Keratinocyte (primary cell): ENCODE measurements at places on chromosomes 16 and 17. TPM values are rescaled to one million over a fixed set of nuclear protein-coding genes. Genes with fewer than 3 reads are reported as not detected.

DNA sequence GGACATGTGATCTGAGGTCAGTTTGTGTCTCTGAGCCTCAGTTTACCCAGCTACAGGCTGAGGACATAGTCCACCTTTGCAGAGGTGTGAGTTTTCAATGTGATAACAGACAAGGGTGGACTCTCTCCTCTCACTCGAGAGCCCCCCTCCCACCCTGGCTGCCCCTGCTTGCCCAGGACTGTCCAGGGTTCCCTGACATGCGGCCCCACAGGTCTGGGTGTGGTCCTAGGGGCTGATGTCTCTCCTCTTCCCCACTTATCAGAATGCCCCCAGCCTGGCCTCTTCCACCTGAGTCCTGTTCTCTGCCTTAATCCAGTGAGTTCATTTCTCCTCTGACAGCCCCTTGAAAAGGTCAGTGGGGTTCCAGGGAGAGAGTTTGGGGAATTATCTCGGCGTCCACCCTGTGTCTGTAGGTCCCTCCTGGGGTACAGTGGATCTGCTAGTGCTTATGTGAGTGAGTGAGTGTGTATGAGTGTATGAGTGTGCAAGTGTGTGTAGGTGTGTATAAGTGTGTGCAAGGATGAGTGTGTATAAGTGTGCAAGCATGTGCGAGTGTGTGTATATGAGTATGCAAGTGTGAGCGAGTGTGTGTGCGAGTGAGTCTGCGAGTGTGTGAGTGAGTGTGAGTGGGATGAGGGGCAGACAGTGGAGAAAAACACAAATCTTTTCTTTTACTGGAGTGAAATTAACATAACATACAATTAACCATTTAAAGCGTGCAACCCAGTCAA lies 175.0 kb downstream of the IRF8 start:
- H3K27me3 ChIP-seq: no peaks in the 10 kb centered on the region
- DNase-seq: no peak
- H3K4me1 ChIP-seq: no peaks in the 10 kb centered on the region
- no peaks in the 10 kb centered on the region for H3K36me3 ChIP-seq
- H3K4me3 ChIP-seq: no peak overlapping the region
- H3K27ac ChIP-seq: no peak overlapping the region

- H3K4me3 ChIP-seq: no peak overlapping the region
- H3K36me3 ChIP-seq: no peaks in the 10 kb centered on the region
- no peaks in the 10 kb centered on the region for H3K27me3 ChIP-seq
- no peak overlapping the region for H3K27ac ChIP-seq
- H3K4me1 ChIP-seq: no peaks in the 10 kb centered on the region
Observed at GRCh38 chr17:67469208-67469980, 92.3 kb downstream of the PITPNC1 start.

DNA sequence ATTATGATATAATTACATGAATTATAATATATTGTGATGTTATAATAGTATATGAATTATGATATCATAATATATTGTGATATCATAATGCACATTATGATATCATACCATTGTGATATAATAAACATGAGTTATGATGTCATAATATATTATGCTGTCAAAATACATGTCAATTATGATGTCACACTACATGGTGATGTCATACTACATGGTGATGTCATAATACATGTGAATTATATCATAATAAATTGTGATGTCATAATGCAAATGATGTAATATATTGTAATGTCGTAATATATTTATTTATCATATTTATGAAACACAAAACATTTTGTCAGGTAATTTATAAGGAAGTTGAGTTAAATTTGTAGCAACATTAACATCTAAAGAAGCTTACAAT lies 1950.1 kb downstream of the TP53TG3F start:
- H3K4me1 ChIP-seq: no peaks in the 10 kb centered on the region
- H3K4me3 ChIP-seq: no peak overlapping the region
- no peak for DNase-seq
- no peak overlapping the region for H3K27ac ChIP-seq
- H3K36me3 ChIP-seq: no peaks in the 10 kb centered on the region

- peaks cover 6% of the 10 kb centered on the region for H3K4me1 ChIP-seq
- no peak for DNase-seq
- no peaks in the 10 kb centered on the region for H3K27me3 ChIP-seq
- H3K36me3 ChIP-seq: no peaks in the 10 kb centered on the region
Observed at GRCh38 chr16:21116148-21116693, 34.4 kb downstream of the DNAH3 start.

- no peak for DNase-seq
- no peaks in the 10 kb centered on the region for H3K36me3 ChIP-seq
- peaks cover 8% of the 10 kb centered on the region for H3K27me3 ChIP-seq
- no peak overlapping the region for H3K4me3 ChIP-seq
- H3K4me1 ChIP-seq: no peaks in the 10 kb centered on the region
- H3K27ac ChIP-seq: no peak overlapping the region
Observed at GRCh38 chr17:20092261-20092867, 83.2 kb downstream of the SPECC1 start.

Gene SLFN14
- not detected in 3 replicates for polyA plus RNA-seq
